ENCODE measurements at places on chromosomes 12 and 14.
A peak's percentile ranks its signal among the peaks of the same experiment; 100 is the strongest.

GRCh38 chr14:98182393-98183055 is 1089.5 kb downstream of the BCL11B start:
- no peak for DNase-seq

GRCh38 chr14:49970474-49971147 is 77.7 kb downstream of the ARF6 start:
- peak; percentile 75 for DNase-seq

DNA sequence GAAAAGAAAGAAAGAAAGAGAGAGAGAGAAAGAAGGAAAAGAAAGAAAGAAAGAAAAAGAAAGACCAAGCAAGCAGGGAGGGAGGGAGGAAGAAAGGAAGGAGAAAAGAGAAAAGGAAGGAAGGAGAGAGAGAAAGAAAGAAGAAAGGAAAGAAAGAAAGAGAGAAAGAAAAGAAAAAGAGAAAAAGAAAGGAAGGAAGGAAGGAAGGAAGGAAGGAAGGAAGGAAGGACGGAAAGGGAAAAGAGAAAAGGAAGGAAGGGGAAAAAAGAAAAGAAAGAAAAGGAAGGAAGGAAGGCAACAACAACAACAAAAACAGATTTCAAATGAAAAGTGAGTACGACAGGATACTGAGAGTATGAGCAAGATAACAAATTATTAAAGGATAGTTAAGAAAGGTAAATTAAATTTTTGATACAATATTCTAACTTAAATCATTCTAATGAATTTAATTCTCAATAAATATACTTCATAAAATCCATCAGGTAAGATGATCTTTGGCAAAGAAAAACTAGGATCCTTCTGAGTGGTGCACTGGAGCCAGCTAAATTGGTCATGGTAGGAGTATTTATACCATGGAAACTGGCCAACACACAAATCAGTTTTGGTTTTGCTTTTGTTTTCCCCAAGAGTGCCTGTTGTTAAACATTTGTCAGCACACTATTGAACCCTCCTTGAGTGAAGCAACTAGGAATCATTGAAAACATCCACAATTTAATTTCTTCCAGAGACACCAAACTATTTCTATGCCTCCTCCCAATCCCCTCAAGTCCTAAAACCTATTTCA is 56.1 kb upstream of the DYRK2 start:
- DNase-seq = no peak

DNA sequence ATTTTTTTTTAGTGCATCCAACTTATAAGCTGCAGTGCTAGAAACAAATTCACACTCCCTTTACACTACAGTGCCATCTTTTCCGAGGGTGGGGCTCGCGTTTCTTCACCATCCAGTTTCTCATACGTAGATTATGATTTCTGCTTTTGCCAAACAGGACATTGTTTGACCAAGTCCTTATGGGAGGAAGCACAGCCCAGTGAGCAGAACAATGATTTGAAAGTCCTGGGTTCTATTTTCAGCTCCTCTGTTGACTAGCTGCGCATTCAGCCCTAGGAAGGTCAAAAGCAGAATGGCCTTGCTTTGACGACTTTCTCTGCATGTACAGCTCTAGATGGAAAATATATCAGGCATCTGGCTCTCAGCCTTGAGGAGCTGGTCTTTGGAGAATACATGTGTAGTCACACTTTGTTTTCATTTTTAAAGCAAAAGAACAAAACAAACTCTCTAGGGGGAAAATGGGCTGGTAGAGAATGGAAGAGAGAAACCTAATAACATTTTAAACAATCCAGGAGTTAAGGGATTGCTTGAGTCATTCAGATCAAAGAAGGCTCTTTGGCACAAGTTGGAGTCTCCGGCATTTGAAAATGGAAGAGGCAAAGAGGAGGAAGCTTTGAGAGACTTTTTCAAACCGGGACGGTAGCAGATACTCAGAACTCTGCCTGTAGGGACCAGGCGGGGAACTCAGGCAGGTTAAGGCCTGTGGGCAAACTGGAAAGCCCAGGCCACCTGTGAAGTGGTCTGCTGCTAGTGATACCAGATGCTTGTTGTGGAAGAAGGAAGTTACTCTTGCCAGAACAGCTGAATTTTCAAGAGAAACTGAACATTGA is 257.3 kb upstream of the PLEKHG7 start:
- DNase-seq = peak; percentile 14

DNA sequence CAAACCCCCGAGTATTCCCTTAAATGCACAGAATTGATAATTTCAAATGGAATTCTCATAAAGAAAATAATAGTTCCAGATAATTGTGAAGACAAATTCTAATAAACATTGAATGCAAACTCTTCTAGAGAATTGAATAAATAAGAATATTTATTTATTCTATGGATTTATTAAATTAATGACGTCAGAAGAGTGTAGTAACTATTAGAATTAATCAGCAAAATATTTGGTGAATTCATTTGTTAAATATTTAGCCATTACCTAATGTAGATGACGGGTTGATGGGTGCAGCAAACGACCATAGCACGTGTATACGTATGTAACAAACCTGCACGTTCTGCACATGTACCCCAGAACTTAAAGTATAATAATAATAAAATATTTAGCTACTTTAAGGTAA is 33.4 kb upstream of the TBPL2 start:
- no peak for DNase-seq

GRCh38 chr12:95949477-95950206 is 6.5 kb downstream of the AMDHD1 start:
- no peak for DNase-seq

GRCh38 chr12:116259800-116260577 is 17.5 kb downstream of the MED13L start:
- no peak for DNase-seq

- DNase-seq = no peak
Measured at GRCh38 chr12:104852102-104852501, 106.0 kb downstream of the SLC41A2 start.
